ENCODE measurements at places on chromosomes 6 and 20.
A peak's percentile ranks its signal among the peaks of the same experiment; 100 is the strongest.

GRCh38 chr20:48731536-48731935 is 96.3 kb downstream of the PREX1 start:
- no peak for DNase-seq

GRCh38 chr6:43862925-43863324 is 92.9 kb downstream of the VEGFA start:
- DNase-seq = no peak

GRCh38 chr20:63775096-63775978 is 35.8 kb downstream of the SLC2A4RG start:
- DNase-seq = peak; percentile 46

DNA sequence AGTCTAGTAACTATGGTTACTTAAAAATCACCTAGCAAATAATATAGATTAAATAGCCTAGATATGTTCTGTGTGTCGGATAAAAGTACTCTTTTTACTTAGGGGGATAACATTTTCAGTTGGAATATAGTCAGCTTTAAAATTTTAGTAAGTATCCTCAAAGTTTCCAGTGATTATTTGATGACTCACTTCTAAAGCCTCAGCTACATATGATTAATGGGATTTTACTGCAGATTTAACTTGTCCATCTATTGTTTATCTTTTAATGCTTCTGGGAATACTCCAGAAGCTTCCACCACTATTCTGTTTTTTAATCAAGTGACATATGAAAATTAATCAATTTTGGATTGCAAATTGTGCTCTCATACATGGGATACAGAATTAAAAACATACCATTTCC is 8.7 kb upstream of the TENT5A start:
- DNase-seq = peak; percentile 75

DNA sequence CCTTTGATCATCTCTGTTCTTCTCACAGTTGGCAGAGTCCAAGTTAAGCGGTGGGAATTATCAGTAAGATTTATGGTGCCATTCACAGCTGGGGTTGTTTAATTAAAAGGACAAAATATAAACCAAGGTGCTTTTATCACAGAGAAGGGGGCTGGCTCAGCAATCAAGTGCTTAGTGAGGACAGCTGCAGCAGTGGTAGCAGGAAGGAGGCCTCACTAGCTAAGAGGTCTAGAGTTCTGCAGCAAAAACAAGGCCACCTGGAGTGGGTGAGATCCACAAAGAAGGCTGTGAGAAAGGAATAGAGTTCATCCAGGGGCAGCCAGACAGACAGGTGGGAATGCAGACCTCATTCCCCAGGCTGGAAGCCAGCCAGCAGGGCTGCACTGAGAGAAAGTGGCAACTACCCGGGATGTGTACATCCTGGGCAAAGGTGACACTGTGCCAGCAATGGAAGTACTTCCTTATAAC is 37.1 kb downstream of the PIGU start:
- DNase-seq = no peak

- DNase-seq = no peak
Measured at GRCh38 chr20:51811514-51812128, 9.3 kb upstream of the SALL4 start.

DNA sequence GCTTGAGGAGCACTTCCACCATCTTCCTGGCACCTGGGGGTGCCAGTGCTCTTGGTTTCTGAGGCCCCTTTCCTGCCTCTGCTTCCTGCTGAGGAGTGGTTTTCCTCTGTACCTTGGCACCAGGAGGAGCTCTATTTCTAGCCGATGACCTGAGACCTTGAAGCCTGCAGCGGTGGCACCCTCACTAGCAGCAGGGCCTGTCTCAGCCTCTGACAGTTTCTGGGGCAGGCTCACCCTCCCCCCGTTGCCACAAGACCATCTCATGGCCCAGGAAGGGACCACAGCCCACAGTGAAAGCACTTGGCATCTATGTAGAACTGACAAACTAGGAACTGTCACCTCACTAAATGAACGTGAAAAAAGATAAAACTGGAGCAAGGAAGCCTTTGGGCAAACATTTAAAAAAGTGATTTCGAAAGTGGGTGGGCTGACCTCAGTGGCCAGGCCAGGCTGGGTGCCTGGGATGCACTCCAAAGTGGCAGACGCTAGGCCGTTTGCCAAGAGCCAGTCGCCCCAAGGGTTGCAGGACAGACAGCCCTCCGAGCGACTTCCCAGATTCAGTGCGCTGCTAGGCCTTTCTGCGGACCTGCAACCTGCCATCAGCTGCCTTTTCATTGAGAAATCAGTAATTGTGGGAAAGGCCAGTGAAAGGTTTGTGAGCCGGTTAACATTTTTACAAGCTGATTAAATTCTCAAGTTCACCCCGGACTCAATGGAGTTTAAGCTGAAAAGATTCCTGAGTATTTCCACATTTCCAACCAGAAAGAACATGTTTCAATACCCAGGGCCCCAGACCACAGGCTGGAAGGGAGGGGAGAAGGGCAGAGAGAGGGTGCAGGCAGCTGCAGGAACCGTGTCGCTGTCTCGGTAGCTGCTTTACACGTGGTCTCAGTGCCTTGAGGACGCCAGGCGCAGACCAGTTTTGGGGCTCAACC is 303.7 kb downstream of the ESR1 start:
- DNase-seq = peak; percentile 78

DNA sequence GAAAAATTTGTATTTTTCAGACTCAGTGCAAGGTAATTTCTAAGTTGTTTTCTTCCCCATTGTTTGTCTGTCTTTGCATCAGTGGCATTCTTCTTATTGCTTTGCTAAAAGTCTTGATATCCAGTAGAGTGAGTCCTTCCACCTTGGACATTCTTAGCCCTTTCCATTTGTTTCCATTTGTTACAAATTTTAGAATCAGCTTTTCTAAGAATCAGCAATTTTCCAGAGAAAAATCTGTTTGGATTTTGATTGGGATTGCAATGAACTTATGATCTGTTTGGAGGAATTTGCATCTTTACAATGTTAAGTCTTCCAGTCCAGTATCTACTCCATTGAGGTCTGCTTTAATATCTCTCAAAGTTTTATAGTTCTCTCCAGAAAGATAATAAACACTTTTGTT is 36.4 kb downstream of the LRRN4 start:
- DNase-seq = no peak
